ENCODE measurements at places on chromosomes 1 and 21.
A peak's percentile ranks its signal among the peaks of the same experiment; 100 is the strongest.

- DNase-seq, result no peak
Measured at GRCh38 chr21:44062380-44062779, 44.8 kb upstream of the PWP2 start.

DNA sequence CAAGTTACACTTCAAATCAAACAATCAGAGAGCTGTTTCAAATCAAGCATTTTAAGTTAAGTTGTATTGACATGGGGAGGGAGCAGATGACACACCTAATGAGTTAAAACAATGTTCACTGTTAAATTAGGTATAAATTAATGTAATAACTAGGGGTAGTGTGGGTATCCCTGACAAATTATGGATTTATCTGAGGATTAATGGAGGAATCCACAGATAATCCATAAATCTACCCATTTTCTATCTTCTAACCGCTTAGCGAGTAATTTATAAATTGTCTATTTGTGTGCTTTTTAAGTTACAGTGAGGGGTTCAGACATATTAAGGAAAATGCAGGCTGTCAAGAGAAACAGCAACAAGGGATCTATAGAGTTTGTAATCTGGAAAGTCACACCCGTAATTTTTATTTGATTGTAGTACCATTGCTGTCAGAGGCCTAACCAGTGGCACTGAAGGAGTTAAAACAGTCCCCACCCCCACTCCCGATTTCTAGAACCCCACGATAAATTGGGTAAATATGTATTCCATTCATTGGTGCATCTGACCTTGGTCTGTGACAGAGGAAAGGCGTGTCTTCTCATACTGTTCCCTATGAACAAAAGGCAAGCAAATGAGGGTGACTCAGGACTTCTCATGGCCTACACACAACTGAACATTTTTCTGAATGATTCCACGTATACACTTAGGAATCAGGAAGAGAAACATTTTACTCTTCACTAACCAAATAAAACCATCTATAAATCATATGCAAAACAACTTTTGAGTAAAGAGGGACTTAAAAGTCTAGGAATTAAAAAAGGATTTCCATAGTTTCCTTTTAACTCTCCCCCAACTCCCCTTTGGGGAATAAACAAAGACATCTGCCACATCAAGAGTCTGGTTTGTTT, 7.4 kb downstream of the IRF2BP2 start:
- peak; percentile 93 for DNase-seq

GRCh38 chr1:10693497-10694273, 102.8 kb downstream of the CASZ1 start:
- peak; percentile 49 for DNase-seq

DNA sequence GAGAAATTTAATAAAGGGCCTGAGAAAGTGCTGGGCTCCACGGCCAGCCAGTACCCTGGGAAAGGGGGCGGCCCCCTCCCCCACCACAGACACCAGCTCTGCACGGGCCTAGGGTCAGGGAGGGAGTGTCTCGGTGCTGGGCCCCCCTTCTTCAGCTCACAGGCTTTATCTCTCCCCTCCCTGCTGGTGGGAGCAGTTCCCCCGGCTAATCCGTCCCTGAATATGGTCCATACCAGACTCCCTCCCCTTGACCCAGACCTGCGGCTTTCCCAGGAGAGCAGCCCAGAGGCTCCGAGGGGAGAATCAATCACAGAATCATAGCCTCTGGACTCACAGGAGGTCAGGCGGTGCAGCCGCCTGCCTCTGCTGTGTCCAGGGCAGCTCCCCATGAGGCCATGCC, 26.0 kb upstream of the RSPO1 start:
- DNase-seq, result no peak

- no peak for DNase-seq
Measured at GRCh38 chr21:45871616-45872236, 109.8 kb upstream of the COL6A1 start.

- DNase-seq, result no peak
Measured at GRCh38 chr1:201127755-201128455, 921 bp upstream of the ASCL5 start.

DNA sequence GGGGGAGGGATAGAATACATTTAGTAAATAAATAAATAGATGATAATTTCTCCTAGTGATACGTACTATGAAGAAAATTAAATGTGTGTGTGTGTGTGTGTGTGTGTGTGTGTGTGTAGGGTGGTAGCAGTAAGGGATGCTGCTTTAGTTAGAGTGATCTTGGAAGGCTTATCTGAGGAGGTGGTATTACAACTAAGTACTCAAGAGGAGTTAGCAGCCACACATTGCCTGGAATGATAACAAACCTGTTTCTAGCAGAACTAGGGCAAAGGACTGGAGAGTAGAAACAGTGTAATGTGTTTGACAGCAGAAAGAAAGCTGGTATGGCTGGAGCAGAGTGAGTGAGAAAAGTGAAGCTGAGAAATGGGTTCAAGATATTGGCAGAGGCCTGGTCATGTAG, 58.3 kb upstream of the FASLG start:
- DNase-seq, result no peak

DNA sequence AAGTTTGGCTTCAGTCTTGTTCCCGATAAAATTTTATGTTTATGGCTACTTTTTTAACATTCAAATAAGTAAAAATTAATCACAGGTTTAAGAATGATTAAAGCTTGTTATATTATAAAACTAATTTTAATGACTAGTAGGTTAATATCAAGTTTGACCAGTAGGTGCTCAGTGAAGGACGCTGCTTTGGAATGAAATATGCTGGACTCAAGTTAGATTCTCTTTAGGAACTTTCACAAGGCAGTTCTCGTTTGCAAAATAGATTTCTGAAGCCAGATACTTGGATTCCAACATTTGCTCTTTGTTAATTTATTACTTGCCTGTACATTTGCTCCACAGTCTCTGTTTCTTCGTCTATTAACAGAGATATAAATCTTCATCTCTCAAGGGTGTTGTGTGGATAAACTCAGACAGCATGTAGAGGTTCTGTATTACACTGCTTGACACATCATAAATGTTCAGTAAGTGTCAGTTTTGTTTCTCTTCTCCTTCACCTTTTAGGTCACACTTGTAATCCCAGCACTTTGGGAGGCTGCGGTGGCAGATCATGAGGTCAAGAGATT, 432.8 kb upstream of the CHRM3 start:
- no peak for DNase-seq

DNA sequence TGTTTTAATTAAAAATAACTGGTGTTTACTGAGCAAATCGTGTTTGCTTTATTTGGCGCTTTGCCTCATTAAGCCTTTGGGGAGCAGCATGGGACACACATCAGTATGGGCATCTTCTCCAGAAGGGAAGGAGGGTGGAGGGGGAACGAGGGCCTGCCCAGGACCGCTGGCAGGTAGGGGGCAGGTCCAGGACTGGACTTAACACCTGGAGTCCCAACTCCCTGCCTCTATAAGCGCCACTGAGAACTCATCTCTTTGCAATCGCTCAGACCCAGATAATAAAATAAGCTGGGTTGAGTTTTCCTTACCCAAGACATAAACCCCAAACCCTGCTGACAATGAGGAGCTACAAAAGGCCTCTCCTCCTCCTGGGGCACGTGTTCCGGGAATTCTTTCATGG, 15.1 kb downstream of the ABCG1 start:
- DNase-seq, result no peak

DNA sequence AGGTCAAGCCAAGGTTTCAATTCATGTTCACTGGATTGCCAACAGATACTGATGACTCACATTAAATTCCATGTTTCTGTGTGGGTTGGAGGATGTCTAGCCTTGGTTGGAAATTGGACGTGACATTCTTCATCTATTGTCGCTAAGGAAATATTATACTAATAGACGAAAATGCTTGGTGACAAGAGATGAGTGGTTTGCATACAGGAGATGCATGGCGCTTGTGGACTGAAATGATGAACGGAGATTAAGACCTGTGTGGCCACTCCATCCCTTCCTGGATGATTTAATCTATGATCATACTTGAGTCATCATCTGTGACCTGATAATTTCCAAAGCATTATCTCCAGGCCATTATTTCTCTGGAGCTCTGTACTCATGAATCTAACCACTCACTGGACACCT, 97.0 kb upstream of the CD34 start:
- DNase-seq, result peak; percentile 51

- no peak for DNase-seq
Measured at GRCh38 chr1:36796106-36796590, 238.2 kb downstream of the GRIK3 start.

- DNase-seq, result no peak
Measured at GRCh38 chr1:6483017-6483760, 8.3 kb downstream of the PLEKHG5 start.

- DNase-seq, result peak; percentile 81
Measured at GRCh38 chr1:209207701-209208286, 375.7 kb upstream of the CAMK1G start.

GRCh38 chr1:1364266-1364665, 5.9 kb upstream of the MXRA8 start:
- no peak for DNase-seq

GRCh38 chr21:37389456-37389855, 22.9 kb downstream of the DYRK1A start:
- DNase-seq, result no peak

DNA sequence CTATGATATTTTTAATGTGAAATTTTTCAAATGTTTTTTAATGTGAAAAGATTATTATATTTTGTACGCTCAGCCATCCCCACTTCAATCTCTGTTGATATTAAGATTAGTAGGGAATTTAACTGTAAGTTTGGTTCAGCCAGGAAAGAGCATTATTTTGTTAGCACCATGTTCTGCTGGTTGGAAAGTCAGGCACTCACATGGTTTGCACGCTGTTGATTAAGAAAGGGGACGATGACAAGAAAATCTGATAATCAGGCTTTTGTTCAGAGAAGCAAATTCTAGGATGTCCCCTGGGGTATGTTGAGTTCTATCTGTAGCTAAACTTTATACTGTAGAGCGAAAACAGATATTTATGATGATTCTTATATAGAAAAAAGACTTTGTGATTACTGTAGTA, 115.1 kb downstream of the OSBPL9 start:
- DNase-seq, result no peak

GRCh38 chr1:59004755-59005154, 220.9 kb upstream of the JUN start:
- no peak for DNase-seq

DNA sequence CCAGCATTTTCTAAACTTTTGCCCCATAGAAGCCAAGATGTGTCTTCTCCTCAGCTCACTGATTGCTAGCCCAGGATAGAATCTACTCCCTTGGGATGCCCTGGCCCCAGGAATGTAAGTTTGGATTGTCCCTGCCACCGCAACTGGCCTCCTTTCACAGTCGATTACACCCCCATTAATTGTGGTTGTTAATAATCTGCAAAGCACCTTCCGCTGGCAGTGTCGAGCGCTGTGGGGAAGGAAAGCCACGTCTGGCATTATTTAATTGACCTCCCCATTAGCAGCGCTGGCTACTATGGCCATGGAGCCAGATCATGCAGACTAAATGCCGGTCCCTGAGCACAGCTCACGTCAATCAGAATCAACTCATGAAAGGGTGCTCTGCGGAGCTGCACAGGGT, 597.3 kb upstream of the PLXNA2 start:
- DNase-seq, result no peak

All from dermis blood vessel endothelial cell (primary cell).